Mononuclear cell (primary cell): ENCODE measurements at places on chromosomes 2 and 18. TPM values are rescaled to one million over a fixed set of nuclear protein-coding genes. Genes with fewer than 3 reads are reported as not detected.

Gene ASB3
- total RNA-seq = 33.7 TPM

Gene B4GALT6
- 1.0 TPM for total RNA-seq

Gene KCNK3
- 0.21 TPM for total RNA-seq

Gene ASXL3
- total RNA-seq = under 0.01 TPM

Gene CFAP221
- 0.31 TPM for total RNA-seq

Gene POTEJ
- not detected for total RNA-seq

Gene SP5
- total RNA-seq = not detected

Gene GKN2
- total RNA-seq = not detected

Gene PLCD4
- total RNA-seq = 0.21 TPM

Gene ALPG
- not detected for total RNA-seq

Gene GREB1
- total RNA-seq = 0.10 TPM

Gene ERBB4
- total RNA-seq = not detected

Gene LHCGR
- not detected for total RNA-seq
